Germinal center (tissue), 1 donor: ENCODE measurements at places on chromosomes 7 and 10.

- DNase-seq: no peak
These were observed 496.8 kb downstream of the GPAM start for GRCh38 chr10:111686796-111687195.

DNA sequence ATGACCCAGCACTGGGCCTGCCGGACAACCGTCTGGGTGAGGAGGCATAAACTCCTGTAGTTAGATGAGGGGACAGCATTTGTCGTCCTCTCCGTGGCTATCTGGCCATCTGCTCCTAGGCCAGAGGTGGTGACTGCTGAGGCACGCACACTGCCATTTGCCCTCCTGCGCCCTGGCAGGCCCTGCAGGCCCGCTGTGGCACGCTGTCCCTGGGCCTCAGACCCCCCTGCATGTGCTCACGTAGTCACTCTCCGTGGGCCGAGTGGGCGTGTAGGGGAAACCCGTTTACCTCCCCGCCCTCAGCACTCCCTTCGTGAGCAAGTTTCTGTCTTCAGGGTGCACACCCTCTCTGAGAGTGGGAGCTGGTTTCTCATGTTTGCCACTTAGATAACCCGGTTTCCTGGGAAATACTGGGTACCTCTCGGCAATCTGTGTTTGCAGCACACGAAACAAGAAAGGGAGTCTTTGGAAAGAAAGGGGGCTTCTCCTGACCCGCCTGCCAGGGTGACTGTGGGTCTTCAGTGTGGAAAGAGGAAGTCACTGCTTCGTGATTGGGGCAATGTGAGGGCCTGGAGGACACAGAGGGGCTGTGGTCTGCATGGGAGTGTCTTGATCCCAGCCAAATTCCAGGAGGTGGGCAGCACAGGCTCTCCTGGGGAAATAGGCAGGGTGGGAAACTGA lies 10.8 kb downstream of the ADAMTS14 start:
- DNase-seq: no peak

- DNase-seq: no peak
These were observed 144.1 kb downstream of the SRPK2 start for GRCh38 chr7:105244594-105244993.

DNA sequence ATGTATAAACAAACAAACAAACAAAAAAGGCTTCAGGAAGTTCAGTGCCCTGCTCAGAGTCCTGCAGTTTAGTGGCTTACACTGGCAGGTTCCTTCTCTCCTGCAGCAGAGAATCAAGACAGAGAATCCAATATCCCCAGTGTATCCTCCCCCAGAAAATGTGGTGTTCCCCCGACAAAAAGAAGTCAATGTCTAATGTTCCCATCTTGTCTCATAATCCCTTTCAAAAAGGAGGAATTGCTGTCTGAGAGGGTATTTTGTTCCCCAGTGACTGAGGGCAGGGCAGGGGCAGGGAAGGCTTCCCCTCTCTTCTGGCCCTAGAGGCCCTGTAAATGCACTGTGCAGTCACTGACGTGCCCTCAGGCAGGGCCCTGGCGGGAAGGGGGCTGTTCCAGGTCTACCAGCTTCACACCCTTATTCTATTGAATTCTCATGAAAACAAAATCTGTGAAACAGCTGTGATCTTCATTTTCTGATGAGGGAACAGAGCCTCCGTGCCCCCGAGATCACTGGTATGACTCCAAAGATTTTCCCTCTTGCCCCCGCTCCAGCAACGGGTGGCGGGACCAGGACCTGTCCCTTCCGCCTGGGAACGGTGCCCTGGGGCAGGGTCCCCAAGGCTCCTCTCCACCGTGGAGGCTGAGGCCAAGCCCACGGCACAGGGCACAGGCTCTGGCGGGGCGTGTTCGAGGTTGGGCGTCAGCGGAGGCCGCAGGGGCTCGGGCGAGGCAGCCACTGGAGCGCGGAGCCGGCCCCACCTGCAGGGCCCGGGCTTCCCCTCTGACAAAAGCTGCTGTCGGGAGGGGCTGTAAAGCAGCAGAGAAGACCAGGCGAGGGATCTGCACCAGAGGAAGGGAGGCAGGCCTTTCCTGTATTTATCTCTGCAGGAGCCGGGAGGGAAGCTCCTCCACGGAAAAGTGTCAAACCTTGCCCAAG lies 13.4 kb upstream of the WDFY4 start:
- peak; percentile 83 for DNase-seq

- no peak for DNase-seq
These were observed 81.1 kb downstream of the RUNDC3B start for GRCh38 chr7:87709258-87709657.

GRCh38 chr7:79512261-79512660 lies 58.8 kb upstream of the MAGI2 start:
- DNase-seq: no peak

- DNase-seq: no peak
These were observed 426.6 kb upstream of the CHRM2 start for GRCh38 chr7:136441835-136442234.

- no peak for DNase-seq
These were observed 218.3 kb downstream of the SEMA3A start for GRCh38 chr7:83976302-83976701.

GRCh38 chr10:1256432-1256725 lies 200.2 kb downstream of the WDR37 start:
- DNase-seq: no peak

GRCh38 chr7:81211204-81211933 lies 292.5 kb upstream of the SEMA3C start:
- no peak for DNase-seq

GRCh38 chr10:128158021-128158795 lies 32.0 kb upstream of the MKI67 start:
- no peak for DNase-seq

DNA sequence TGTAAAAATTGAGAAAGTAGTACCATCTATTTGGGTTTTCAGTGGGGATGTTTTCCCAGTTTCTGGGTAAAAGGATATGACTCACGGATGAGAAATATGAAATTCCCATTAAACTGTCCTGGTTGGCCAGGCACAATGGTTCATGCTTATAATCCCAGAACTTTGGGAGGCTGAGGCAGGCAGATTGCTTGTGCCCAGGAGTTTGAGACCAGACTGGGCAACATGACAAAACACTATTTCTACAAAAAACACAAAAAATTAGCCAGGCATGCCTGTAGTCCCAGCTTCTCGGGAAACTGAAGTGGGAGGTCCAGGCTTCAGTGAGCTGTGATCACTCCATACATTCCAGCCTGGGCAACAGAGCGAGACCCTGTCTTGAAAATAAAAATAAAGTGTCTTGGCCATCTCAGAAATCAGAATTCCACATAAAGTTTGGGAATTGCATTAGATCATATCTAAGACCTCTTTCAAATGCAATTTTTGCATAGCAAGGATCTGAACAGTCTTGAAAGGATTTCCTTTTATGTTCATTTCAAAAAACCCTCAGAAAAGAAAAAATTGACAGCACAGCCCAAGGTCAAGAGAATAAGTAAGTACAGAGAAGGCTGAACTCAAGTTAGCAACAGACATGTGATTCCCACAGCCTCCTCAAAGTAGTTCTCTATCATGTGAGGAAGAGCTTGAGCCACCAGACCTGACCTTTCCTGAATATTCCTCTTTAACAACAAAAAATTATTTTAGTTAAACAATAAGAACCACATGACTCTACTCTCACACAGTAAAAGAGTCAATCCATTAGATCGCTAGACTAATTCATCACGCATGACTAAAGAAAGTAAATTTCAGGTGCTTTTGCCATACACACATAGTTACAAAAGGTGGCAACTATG lies 141.5 kb upstream of the CAV2 start:
- DNase-seq: no peak

- DNase-seq: no peak
These were observed 322.0 kb downstream of the AGMO start for GRCh38 chr7:15239801-15240200.

DNA sequence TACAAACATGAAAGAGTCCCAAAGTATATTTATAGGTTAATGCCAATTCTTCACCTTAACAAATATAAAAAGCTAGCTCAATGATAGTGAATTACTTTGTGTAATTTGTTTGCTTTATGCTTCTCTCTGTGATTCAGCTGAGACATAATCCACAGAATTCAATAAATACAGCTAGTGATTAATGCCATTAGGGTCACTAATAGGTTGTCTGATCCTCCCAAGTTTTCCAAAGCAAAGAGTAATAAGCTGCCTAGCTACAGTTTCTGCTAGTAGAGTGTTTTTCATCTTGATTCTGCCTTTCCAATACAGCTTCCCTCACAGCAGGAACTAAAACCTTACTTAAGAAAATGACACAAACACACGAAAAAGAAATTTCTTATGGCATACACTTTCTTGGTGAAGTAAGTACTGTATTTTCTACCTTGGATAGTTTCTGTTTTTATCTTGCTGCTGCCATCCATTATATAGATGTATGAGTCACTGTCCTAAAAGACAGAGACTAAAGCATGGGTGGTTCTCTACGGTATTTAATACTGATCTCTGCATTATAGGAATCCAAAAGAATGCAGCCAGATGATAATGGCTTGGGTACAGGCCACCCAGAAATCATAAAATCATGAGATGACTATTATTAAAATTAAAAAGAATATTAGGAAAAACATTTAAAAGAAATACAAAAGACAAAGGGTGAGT lies 170.0 kb downstream of the TPK1 start:
- DNase-seq: no peak

GRCh38 chr7:135414850-135415439 lies 95.0 kb downstream of the CNOT4 start:
- peak; percentile 10 for DNase-seq

DNA sequence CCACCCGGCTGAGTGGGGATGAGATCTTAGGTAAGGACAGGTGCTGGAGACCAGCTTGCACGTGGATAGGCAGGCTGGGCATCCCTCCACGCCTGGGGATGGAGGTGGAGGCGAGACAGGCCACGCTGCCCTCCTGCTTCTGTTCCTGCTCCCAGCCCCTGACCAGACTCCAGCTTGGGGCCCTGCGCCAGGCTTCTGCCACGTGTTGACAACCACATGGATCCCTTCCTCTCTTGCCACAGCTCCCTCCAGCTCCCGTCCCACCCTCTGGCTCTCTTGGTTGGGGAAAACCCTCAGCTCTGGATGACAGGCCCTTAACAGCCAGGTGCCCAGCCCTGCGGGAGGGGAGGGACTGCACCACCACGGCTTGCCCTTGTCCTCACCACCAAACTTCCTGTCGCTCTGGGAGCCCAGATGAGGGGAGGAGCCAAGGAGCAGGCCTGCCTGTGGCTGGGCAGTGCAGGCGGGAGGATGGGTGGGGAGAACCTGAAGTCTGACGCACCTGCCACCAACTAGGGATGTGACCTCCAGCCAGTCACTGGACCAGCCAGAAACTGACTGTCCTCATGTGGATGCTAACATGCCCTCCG lies 36.0 kb downstream of the KCNH2 start:
- no peak for DNase-seq

GRCh38 chr7:66464059-66464458 lies 164.6 kb upstream of the KCTD7 start:
- no peak for DNase-seq

DNA sequence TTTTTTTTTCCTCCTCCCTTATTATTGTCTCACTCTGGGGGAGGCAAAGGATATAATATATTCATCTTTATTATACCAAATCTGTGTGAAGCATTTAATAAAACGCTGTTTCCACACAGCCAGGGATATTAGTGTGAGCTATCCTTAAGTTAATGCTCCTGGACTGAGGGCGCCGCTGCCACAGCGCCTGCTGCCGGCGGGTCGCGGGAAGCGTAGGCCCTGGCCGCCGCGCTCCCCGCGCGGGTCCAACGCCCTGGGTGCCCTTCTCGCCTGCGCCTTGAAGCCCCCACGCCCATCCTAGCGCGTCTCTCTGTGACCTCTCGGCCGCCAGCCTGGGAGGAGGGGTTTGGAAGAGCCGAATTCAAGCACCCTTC lies 9.5 kb upstream of the LBX1 start:
- no peak for DNase-seq

DNA sequence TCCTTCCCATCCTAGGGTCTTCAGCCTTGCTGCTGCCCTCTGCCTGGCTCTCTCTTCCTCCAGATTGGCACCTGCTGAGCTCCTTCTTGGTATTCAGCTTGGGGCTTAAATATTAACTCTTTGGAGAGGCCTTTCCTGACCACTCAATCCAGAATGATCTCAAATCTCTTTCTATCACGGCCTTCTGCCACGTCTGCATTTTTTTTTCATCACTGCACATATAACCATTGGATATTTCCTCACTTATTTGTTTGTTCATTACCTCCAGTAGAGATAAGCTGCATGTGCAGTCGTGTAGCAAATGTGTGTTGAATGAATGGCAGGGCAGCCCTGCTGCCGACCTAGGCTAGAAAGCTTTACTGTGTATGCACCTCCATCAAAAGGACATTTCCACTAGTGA lies 51.6 kb upstream of the MPP7 start:
- DNase-seq: no peak

- no peak for DNase-seq
These were observed 243.9 kb downstream of the REEP3 start for GRCh38 chr10:63765126-63765525.

- DNase-seq: no peak
These were observed 6.7 kb downstream of the EIF4EBP2 start for GRCh38 chr10:70410608-70411007.

- no peak for DNase-seq
These were observed 33.7 kb downstream of the PRKAG2 start for GRCh38 chr7:151843181-151843580.

- peak; percentile 19 for DNase-seq
These were observed 607.2 kb upstream of the MGMT start for GRCh38 chr10:128859738-128860386.

GRCh38 chr10:22174442-22174841 lies 43.4 kb downstream of the EBLN1 start:
- no peak for DNase-seq

DNA sequence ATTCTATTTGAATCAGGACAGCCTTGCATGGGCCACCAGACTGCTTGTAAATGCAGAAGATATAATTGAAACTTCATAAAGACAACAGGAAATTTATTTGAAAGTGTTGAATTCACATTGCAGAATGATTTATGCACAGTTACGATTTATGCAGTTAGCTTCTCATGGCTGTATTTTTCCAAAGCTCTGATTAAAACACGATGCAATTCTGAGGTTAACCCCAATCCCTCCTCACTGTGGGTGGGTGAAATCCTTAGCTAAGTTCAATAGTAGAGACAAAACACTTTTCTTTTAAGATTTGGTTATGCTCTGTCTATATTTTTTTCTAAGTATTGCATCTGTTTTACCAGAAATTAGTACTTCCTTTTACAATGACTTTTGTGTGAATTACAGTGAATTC lies 728.8 kb upstream of the IGFBP3 start:
- DNase-seq: no peak

GRCh38 chr7:138137423-138138171 lies 61.3 kb downstream of the AKR1D1 start:
- no peak for DNase-seq

GRCh38 chr7:47591655-47592572 lies 10.0 kb upstream of the TNS3 start:
- DNase-seq: no peak
